Hippocampal formation (tissue), 2 donors: ENCODE measurements at places on chromosomes 3 and 15.

- no peak for DNase-seq
These were observed 67.2 kb downstream of the DNASE1L3 start for GRCh38 chr3:58143417-58144055.

DNA sequence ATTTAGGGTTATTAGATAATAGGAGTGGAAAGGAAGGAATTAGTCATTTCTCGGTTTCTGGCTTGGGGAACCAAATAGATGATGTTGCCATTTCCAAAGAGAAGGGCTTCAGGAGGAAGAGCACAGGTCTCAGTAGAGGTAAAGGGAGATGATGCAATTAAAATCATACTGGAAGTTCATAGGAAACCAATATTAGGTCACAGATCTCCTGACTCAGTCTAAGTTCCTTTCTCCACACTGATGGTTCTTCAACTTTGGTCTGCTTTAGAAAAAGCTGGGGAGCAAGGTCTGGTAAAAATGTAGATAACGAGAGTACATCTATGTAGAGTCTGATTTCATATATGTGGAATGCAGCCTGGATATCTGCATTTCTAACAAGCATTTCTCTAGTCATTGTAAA lies 130.9 kb downstream of the POLQ start:
- DNase-seq: no peak

- no peak for DNase-seq
These were observed 154.1 kb downstream of the FGF12 start for GRCh38 chr3:192573240-192573639.

DNA sequence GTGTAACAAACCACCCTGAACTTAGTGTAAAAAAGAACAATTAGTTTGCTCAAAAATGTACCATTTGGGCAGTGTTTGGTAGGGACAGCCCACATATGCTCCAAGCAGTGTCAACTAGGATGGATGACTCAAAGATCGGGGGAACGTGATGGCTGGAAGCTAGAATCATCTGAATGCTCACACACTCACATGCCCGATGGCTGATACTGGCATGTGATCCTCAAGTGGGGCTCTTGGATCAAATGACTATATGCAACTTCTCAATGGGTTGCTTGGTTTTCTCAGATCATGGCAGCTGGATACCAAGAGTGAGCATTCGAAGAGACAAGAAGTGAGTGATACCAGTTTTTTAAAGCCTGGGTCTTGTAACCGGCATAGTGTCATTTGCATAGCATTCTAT lies 335.9 kb upstream of the KCNMB2 start:
- DNase-seq: no peak

DNA sequence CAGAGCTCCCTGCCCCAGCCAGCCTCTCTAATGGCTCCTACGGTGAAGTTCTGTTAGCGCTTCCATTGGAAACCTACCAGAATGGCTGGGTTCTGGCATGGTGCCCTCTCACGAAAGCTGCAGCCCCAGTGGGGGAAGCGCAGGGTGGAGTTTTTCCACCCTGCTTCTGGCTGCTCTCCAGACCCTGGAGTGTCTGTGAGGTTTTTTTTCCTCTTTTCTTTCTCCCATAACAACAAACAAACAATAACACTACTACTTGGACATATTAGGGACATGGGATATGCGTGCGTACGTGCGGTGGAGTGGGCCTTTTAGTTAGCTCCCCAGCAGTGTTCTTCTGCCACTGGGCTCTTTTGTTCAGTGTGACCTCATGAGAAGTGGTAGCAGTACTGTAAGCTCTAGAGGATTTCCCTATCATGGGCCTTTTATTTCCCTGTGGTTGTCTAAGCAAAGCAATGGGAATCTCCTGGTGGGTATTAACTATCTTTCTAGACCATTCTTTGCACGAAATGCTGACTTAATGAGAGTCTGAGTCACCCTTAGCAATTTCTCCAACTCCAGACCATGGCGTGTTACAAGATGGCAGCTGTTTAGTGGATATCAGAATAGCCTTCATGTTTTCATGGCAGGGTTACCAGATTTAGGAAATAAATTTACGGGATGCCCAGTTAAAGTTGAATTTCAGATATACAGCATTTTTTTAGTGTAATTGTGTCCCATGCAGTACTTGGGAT lies 161.9 kb downstream of the FNDC3B start:
- no peak for DNase-seq

DNA sequence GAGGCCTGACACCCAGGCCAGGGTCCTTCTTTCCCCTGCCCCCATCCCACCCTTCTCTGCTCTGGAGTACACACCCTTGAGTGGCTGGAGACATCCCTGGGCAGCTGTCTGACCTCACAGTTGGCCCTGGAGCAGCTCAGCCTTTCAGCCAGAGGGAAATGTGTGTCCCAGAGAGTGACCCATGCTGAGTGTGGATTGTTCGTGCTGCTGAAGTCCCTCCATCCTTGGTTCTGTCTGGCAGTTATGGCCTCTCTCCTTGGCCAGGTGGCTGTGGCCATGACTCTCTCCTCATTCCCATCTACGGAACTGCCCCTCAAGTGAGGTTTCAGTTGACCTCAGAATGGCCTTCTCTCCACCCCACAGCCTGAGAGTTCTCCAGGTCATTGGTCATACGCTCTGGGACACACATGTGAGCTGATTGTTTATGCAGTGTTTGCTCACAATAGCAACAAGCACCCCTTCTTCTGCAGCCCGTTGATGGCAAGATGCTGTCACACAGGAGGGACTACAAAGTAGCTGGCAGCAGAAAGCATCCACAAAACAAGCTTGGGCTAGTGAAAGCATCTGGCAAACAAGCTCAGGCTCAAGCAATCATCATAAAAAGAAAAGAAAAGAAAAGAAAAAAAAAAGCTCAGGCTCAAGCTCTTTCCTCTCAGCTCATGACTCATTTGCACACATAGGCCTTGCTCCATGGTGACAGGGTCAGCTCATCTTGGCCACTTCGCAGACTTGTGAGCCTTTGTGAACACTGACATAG lies 55.3 kb upstream of the ITGA11 start:
- DNase-seq: no peak

GRCh38 chr3:8780279-8780678 lies 10.9 kb upstream of the OXTR start:
- no peak for DNase-seq

DNA sequence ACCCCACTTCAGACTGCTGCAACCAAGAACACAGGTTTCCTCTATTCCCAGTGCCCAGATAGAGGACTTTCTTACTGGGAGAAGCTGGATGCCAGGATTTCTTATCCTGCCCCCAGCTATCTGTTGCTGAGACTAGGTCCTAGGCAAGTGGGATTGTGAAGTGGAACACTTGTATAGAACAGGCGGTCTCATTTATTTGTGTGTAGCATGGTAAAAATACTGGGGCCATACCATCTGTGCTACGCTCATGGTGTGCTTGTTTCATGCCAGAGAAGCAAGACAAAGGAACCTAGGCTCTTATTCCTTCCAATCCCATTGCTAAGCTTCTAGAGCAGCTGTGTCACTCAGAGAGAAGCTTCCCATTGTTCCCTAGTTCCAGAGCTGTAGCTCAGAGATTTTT lies 191.5 kb upstream of the EPHA6 start:
- DNase-seq: no peak

DNA sequence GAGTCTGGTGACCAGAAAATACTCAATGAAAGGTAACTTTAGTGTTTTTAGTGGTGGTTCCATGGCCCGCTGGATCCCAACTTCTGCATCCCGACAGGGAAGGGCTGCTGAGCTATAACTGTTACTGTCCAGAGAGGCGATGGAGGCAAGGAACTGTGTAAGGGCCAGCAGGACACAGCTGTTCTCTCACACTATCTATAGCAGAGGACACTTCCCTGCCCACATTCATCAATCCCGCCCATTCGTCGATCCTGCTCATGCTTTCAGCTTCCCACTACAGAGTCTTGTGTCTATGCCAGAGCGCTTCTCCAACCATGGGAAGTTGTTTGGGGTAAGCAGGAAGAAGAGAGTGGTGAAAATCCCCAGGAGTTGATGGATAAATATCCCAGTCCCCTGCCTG lies 8.4 kb downstream of the COLQ start:
- DNase-seq: no peak

GRCh38 chr15:57505056-57505715 lies 86.5 kb upstream of the MYZAP start:
- DNase-seq: no peak

- DNase-seq: no peak
These were observed 11.4 kb downstream of the PGPEP1L start for GRCh38 chr15:98996169-98996568.

GRCh38 chr15:31352339-31352751 lies 25.7 kb downstream of the KLF13 start:
- no peak for DNase-seq

DNA sequence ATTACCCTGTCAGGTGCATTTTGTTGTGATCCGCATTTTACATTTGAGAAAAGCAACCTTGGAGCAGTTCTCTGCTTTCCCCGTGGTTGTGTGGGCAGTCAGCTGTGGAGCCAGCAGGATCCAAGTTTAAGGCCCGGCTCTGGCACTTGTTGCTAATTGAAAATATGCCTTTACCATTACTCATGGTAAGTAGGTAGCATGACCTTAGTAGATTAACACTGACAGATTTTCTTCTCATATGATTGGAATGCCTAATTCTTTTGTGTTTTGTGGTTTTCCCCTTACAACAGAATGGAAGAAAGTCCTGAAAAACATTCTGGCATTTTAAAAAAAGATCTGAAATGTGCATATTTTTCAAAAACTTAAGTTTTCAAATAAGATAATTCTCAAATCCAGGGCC lies 246.5 kb upstream of the LRRN1 start:
- no peak for DNase-seq

DNA sequence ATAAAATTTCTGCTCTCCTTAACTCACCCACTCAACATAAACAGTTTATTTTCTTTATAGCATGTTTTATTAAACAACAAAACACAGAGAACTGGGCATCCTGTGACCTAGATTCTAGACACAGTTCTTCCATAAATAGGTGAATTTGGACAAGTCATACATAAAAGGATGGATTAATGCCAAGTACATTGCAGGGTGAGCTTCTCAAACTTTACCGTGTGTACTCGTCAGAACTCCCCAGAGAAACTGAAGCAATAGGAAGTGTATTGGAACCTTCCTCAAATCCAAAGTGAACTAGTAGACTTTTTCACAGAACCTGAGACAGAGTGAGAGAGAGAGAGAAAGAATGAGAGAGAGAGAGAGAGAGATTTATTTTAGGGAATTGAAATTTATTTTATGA lies 139.7 kb downstream of the CD47 start:
- no peak for DNase-seq

DNA sequence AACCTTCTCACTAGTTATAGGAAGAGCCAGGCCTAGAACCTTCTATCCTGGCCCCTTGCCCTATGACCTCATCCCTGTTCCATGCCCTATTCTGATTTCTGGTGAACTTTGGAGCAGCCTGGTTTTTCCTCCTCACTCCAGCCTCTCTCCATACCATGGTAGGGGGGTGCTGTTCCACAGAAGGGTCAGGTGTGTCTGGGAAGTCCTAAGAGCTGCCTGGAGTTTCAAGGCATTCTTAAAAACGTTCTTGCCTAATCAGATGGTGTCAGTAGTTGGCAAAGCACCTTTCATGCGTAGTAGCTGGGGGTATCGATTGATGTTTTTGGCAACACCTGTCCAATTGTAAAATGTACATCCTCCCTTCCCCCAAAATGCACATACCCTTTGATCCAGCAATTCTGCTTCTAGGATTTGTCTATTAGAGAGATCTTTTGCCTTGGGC lies 16.8 kb upstream of the ALPK3 start:
- DNase-seq: no peak
